Dermis microvascular lymphatic vessel endothelial cell (primary cell): ENCODE measurements at places on chromosomes 2 and 18.
A peak's percentile ranks its signal among the peaks of the same experiment; 100 is the strongest.

DNA sequence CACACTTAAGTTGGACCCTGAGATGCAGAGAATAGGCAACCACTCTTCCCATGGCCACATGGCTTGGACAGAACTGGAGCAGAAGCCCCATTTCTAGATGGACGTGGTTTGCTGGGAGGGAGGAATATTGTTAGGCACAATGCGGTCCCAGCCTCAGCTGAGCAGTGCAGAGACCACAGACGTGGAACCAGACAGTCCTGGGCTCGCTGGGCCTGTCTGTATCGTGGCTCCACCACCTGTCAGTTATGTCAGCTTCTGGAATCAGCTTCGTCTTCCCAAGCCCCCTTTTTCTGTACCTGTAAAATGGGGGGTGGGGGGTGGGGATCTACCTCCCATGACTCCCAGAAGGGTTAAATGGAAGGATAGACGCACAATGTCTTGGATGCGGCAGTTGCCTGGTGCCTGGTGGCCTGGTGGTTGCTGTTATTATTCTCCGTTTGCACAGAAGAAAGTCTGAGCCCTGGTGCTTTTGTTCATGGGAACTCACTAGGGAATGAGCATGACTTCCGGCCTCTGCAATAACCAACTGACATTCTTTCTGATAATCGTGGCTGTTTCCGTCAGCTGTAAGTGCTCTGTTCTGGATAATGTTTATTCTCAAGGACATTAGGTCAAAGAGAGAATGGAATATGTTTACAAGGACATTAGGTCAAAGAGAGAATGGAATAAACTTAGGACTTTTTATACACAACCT, 31.4 kb downstream of the COLEC11 start:
- DNase-seq, result peak; percentile 68

- no peak for DNase-seq
These were observed 34.6 kb downstream of the GREB1 start for GRCh38 chr2:11568436-11568835.

DNA sequence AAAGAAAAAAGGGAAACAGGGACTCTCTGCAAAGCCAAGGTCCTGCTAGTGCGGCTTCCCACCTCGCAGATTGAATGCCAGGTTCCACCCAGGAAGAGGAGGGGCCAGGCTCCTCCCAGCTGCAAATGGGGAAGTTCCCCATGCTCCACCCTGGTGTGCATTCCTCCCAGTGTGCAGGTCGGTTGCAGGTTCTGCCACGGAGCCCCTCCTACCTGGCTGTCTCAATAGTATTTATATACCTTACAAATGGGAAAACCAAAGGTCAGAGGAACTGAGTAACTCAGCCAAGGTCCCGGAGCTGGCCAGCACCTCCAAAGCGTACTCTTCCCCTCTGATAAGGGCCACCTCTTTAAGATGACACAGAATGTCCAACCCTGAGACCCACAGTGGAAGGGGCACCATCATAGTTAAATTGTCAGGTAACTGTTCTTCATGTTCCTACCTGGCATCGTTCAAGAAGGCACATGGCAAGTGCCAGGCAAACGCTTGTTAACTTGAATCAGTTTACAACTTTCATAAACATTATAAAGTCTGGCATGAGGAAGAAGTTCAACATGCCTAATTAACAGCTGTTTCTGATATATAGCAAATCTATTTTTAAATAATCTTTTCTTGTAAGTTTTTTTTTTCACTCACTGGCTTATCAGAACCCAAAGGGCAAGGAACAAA, 35.5 kb downstream of the POU3F3 start:
- no peak for DNase-seq

DNA sequence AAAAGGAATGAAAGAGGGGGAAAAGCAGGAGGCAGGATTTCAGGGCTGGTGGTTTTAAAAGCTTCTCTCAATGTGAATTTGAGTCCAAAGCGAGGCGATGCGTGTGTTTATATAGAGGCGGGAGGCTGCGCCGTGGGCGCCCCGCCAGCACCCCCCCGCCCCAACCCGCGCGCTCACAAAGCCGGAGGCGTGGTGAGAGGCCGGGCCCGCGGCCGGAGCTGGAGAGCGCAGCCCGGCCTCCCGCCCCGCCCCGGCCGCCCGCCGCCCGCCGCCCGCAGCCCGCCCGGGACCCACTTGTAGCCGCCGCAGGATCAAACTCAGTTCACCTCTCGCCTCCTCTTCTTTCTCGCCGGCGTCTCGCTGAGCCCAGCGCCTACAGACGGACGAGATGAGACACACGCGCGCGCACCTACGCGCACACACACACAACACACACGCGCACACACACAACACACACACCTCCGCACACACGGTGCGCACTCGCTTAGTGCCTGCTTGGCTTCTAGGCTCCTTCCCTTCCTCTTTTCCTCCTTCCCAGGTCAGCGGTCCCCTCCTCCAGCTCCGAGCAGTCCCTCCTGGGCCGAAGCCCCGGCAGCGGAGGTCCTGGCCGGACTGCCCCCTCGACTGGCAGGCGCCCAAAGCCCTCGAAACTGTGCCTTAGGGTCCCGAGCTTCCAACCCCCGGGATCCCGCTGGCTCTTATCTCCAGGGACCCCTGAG, 1.3 kb upstream of the CYP26B1 start:
- DNase-seq, result no peak
